ENCODE measurements at places on chromosomes 3 and 15. TPM values are rescaled to one million over a fixed set of nuclear protein-coding genes. Genes with fewer than 3 reads are reported as not detected.
A peak's percentile ranks its signal among the peaks of the same experiment; 100 is the strongest.

- DNase-seq = peak; percentile 64
Observed at GRCh38 chr15:90071220-90071807, 31.0 kb downstream of the IDH2 start.

DNA sequence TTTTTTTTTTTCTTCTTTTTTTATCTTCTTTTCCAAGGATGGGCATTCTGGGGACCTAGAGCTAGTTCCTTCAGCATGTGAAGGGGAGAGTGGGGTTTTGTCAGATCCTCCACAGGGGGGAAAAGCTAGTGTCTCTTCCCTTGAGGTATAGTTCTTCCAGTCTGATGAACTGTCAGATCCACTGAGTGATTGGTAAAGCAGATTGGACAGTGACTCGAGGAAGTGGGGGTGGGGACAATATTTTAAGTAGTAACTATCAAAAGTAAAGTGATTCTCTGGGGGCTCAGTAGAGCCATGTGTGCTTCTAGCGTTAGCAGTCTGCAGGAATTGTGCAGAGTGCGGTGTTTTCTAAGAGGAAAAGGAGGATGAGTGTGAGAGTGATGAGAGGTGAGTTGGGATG is 62.0 kb upstream of the TRIM71 start:
- no peak for DNase-seq

DNA sequence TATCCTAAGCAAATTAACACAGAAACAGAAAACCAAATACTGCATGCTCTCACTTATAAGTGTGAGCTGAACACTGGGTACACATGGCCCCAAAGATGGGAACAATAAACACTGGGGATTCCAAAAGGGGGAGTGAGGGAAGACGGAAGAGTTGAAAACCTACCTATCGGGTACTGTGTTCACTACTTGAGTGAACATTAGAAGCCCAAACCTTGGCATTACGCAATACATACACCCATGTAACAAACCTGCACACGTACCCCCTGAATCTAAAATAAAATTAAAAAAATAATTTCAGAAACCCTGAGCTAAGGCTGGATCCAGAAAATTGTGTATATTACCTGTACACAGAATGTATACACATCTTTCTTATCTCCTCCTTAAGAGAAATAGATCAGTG is 42.8 kb upstream of the C3orf70 start:
- DNase-seq = no peak

- DNase-seq = peak; percentile 24
Observed at GRCh38 chr3:5791558-5791957, 604.1 kb downstream of the EDEM1 start.

- DNase-seq = peak; percentile 69
Observed at GRCh38 chr3:27147215-27147614, 222.0 kb downstream of the NEK10 start.

GRCh38 chr3:38555149-38555840 is 59.2 kb downstream of the EXOG start:
- no peak for DNase-seq

DNA sequence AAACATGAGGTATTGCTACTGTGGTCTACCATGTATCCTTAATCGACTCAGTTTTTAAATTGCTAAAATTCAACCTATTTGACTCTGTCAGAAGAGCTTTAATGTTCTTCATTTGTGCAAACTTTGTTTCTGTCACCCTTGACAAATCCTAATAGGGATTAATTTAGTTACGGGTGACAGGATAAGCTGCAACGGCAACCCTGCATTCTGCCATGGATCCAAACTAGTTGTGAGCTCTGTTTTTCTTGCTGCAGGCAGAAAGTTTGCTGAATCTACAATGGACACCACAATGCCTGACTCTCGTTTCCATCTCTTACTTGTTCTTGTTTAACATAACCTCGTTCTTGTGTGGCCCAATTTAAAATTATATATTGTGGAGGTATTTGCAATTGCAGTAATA is 352.3 kb downstream of the ROBO2 start:
- DNase-seq = no peak

DNA sequence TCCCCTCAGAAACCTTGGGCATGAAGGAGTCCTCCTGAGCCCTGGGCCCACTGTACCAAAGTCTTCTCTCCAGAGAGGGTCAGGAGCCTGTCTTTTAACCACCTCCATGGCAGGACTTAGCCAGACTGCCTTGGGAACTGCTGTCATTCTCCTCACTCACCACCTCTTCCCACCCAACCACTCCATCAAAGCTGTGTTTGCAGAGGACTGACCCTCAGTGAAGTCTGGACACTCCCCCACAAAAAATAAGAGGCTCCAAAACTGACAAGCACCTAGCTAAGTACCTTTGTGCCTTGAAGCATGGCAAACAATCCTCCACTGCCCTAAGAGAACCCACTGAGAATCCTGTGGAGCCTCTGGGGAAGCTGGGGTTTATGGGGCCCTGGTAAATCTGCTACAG is 2.3 kb upstream of the SCAP start:
- no peak for DNase-seq

- DNase-seq = peak; percentile 36
Observed at GRCh38 chr3:129003578-129004112, 2.5 kb downstream of the EFCC1 start.

- no peak for DNase-seq
Observed at GRCh38 chr15:85750319-85751290, 44.1 kb downstream of the KLHL25 start.

GRCh38 chr3:64863226-64864212 is 175.7 kb upstream of the ADAMTS9 start:
- DNase-seq = no peak

Gene ZNF774
- 3.3 TPM for total RNA-seq

Gene LMAN1L
- under 0.01 TPM for total RNA-seq

Gene LMOD3
- total RNA-seq = not detected

Gene MESP2
- 0.13 TPM for total RNA-seq

Gene TMEM40
- 19.0 TPM for total RNA-seq

Data from bronchial epithelial cell (primary cell).